Omental fat pad (tissue), 4 donors: ENCODE measurements at places on chromosomes 7 and 10.

- no peak for DNase-seq
Measured at GRCh38 chr10:71250842-71251241, 38.5 kb downstream of the UNC5B start.

DNA sequence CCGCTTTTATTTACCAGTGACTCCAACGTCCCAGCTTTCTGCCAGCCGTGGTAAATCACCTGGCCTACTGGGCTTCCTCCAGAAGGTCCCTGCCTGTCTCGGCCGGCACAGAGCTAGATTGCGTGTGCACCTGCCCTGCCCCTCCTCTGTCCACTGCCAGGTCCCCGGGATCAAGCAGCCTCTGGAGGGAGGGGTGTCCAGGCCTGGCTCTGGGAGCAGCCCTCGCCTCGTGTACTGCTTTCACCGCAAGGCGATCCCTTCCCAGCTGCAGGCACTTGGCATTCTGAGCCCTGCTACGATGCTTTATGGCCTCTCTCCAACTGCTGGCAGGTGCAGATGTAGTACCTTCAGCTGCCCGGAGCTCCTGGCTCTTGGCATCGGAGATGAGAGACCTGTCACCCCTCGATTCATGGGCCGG is 7.4 kb downstream of the SLC29A3 start:
- no peak for DNase-seq

DNA sequence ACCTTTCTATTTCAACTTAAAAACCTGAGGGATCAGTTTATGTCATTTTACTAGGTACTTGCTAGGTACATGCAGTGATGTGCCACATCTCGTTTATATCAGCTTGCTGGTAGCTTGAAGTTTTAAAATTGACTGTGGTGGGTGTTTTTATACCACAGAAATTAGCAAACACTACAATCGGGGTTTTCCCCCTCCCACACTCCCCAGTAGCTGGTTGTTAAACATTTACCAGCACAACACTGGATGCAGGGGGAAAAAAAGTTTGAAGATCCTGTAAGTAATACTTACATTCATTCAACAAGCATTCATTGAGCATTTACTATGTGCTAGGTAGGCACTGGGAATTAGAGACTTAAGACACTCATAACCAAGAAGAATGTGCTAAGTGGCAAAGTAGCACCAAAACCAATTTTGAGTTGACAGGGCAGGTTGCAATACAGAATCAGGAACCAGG is 32.6 kb downstream of the USP6NL start:
- no peak for DNase-seq

DNA sequence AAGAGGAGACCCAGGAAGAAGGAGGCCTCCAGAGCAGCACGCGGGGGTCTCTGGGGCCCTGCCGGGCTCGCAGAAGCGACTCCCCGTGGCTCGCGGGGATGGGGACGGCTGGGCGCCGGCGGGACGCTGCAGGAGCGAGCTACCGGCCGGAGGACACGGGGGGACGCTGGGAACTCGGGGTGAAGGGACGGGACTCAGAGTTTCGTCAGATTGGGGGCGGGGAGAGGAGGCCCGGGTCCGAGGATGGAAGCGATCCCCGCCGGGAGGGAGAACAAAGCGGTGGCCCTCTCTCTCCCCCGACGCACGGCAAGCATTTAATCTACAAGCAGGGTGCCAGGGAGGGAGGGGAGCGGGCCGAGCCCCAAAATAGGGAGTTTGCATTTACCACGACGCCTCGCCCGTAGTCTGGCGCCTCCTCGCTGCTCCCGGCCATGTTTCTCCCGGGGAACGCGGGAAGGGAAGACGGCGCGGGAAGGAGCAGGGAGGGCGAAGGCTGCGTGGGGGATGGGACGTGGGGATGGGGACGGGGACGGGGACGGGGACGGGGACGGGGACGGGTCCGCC is at the start of gene PRTFDC1:
Gene PRTFDC1, minus strand, starts transcription at position 464 of the 564 bp plus-strand sequence. Its CDS starts 31 bp downstream, at position 433.
- DNase-seq: no peak

GRCh38 chr7:108181073-108181985 is 51.2 kb upstream of the LAMB4 start:
- DNase-seq: no peak

DNA sequence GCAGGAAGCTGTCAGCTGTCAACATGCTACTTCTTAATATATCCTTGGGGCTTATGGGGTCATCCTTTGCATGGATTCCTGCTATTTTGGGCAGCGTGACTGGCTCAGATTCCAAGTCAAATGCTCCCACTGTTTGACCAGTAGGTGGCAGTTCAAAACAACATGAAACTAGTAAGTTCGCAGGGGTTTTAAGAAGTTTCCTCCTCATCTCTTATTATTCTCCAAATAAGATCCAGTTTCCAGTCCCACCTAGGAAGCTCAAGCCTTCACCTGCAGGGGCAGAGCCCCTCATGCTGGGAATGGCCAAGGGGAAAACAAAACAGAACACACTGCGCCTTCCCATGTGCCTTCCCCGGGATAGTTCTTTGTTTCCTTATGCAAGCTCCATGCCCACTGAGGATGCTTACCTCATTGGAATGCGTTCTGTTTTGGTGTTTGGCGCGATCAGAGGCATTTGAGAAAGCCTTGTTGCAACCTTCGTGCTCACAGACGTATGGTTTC is 259.8 kb downstream of the GLI3 start:
- DNase-seq: no peak

DNA sequence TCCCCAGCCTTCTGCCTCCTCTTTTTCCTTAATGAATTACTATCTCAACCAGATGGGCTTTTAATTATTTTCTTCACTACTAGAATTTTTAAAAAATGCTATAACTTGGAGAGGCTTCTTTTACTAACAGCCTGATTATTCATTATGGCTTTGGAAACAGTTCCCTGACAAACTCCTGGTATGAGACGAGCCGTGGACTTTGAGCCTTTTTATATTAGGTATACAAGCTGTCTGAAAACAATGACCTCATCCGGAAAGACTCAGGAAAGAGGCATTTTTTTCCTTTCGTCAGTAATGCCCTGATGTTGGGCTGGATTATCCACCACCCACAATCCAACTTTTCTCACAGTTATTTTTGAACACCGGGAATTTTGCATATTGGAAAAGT is 26.7 kb upstream of the ABLIM1 start:
- no peak for DNase-seq

GRCh38 chr10:42949287-42949686 is 127.6 kb upstream of the RET start:
- DNase-seq: no peak

DNA sequence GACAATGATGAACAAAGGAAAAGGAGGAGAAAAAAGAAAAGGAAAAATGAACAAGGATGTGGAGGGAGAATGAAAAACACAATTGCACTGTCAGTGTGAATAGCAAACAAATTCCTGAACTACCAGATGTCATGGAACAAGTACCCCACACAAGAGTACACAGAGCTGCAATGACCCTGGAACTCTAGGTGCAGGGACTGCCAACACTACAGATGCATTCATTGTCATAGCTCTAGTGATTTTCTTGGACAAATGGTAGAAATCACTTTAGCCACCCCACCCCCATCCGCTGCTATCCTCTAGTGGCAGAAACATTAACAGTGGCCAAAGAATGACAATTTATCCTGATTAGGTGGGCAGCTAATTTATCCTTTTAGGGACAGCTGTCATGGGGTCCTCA is 3.1 kb downstream of the RNF133 start:
- DNase-seq: no peak

- no peak for DNase-seq
Measured at GRCh38 chr7:158729646-158730382, 25.2 kb upstream of the NCAPG2 start.

- DNase-seq: no peak
Measured at GRCh38 chr7:29278337-29279069, 83.9 kb downstream of the CHN2 start.

DNA sequence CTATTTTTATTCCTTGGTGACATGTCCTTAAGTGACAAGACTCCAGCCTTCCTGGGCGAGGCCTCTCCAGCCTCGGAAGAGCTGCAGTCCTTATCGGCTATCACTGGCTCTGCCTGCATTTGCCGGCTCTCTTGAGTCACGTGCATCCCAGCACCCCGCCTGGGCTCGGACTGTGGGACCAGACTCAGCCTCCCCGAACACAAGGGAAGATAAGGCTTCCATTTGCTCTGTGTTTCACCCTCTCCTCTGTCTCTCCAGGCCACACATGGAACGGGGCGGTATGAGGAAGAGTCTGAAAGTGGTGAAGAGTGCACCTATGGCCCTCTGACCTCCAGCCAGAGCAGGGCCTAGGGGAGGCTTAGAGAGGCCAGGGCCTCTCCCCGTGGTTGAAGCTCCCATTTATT is 4.7 kb downstream of the GDF2 start:
- no peak for DNase-seq

DNA sequence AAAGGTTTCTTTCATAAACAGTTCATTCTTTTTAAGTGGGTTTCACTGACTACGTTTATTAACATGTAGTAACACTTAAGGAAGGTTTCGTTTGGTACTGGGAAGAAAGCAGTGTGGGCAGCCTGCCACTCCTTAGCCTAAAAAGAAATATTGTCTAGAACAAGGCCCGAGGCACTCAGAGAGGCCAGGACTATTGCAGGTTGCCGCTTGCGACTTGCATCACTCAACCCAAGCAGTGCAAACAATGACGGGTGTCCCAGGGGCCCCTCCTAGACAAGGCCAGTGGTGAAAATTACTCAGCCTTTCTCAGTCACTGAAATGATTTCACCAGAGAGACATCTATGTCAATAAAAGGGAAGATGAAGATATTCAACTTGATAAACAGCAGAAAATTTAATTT is 243.9 kb downstream of the SNX13 start:
- no peak for DNase-seq

- DNase-seq: no peak
Measured at GRCh38 chr10:29669149-29669548, 34.4 kb upstream of the SVIL start.

- no peak for DNase-seq
Measured at GRCh38 chr10:84783386-84783785, 455.0 kb downstream of the CCSER2 start.

DNA sequence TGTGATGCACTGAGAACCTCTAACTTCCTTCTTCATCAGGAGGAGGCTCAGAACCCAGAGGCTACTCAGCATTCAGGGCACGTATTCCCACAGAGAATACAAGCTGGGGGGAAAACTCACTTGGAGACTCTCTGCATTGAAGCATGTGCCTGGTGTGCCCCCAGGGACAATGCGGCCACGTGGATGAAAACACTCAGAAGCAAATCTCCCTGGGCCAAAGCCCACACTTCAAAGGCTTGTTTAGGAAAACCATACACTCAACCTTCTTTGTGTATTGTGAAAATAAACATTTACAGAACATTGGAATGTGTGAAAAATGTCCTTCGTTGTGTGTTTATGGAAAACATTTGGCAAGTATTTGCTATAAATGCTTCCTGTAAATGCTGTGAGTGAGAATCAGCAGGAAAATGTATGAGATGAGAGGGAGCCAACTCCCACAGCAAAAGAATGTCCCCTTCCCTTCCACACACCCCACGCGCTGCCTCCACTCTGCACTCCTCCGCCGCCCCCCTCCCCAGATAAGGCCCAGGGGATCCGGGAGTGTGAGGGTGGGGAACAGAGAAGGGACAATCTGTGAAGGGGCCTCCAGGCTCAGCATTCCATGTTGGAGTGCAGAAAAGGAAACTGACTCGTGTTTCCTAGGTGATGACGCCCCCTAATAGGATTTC is 339.5 kb downstream of the ELMO1 start:
- DNase-seq: no peak

DNA sequence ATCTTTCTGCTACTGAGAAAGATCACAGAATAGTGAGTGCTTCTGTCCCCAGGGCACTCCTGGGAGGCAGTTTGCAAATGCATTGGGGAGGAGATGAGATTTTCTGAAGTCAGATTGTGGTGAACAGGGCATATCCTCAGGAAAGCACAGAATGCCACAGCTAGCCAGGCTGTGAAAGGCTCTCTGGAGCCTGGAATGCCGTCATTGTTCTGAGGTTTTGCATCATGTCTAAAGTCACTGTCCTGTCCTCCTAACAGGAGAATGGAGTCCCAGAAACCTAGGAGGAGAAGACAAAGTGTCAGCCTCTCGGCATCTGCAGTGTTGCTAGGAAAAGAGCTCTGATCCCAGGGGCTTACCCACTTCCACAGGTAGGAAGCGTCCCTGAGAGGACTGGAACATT is 69.2 kb upstream of the IGFBP3 start:
- no peak for DNase-seq

- no peak for DNase-seq
Measured at GRCh38 chr7:70717553-70718329, 414.2 kb upstream of the GALNT17 start.

DNA sequence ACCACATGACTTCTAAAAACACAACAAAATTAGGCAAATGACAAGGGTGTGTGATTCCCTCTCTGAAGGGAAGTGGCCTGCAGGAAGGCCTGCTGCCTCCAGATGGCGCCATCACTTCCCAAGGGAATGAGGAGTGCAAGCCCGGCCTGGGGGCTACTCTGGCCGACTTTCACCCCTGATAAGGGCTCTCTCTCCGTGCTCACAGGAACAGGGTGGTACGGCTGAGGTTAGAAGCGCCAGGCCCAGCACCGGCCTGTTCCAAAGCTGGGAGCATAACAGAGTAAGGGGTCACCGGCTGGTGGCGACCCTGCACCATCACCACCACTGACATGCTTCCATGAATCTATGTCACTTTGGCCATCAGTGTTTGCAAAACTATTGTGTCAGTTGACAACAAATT is 13.1 kb downstream of the RBP3 start:
- DNase-seq: no peak

GRCh38 chr7:20403331-20403730 is 72.6 kb downstream of the ITGB8 start:
- DNase-seq: no peak

DNA sequence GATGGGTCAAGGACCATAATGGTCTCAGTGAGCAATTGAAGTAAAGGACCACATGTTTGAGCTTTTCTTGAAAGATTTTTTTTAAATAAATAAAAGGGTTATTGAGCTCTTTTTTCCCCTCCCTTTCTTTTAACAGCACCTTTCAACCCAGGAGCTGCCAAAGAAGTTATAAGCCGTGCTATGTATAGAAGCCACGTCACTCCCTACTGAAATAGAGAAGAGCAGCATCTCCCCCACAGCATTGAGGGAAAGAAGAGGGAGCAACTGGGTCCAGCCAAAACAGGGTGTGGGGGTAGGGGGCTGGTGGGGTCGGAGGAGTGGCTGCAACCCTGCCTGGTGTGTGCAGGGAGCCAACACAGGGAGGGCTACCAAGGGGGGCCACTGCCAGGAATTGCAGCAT is 227.2 kb downstream of the PLXNA4 start:
- DNase-seq: no peak

DNA sequence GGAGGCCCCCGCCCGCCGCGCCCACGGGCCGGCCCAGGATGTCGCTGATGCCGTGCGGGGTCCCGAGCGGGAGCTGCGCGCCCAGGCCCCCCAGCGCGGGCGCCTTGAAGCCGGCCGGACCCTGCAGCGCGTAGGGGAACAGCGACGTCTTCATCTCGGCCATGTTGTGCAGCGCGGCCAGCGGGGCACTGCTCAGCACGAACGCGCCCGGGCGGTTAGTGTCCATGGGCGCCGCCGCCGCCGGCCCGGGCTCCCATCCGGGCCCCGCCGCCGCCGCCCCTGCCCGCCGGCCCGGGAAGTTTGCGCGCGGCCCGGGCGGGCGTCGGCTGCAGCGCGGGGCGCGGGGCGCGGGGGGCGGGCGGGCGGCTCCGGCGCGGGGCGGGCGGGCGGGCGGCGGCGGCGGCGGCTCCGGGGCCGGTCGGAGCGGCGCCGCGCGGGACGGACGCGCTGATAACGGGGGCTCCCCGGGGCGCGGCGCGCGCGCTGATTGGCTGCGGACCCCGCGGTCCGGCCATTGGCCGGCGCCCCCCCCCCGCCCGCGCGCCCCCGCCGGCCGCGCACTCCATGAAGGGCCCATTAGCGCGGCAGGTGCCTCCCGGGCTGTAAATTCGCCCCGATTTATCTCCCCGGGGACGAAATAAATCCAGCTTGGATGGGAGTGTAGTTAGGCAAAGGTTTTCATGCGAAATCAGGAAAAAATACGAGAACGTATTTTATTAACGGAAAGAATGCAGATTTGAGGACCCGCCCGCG is at the start of gene NKX6-2:
Gene NKX6-2, minus strand, starts transcription at position 425 of the 753 bp plus-strand sequence. Its CDS starts 199 bp downstream, at position 226.
- no peak for DNase-seq
